ENCODE measurements at places on chromosomes 16 and 17. TPM values are rescaled to one million over a fixed set of nuclear protein-coding genes. Genes with fewer than 3 reads are reported as not detected.
A peak's percentile ranks its signal among the peaks of the same experiment; 100 is the strongest.

DNA sequence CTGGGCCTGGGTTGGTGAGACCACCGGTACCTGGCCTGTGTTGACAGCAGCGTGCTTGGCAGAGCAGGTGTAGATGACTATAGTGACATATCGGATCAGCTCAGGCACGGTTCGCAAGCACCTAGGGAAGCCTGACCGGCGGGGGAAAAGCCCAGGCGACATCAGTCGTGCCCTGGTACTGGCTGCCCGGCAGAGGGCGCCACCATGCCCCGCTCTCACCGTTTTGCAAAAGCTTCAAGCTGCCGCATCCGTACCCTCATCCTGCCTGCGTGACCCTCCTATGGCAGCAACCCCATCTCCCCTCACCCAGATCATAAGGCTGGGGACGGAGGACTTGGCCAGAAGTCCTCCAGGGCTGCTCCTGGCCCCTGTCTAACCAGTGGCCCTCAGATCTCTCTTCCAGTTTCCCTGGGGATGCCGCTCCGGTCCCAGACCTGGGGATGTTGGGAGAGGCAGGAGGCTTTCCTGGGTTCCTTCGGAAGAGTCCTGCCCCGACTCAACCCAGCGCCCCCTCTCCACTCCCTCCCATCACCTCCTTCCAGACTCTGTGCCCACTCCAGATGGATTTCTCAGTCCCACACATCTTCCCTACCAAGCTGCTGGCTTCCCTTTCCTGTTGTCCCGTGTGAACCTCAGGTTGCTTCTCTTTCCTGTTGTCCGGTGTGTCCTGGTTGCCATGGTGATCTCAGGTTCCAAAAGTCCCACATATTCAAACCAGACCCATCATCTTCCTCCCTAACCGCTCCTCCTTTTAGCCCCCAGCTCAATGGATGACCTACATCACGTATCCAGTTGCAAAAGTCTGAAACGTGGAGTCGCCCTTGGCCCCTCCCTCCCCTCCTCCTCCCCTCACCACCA, 13.7 kb downstream of the ALOX12B start:
- H3K36me3 ChIP-seq = no peaks in the 10 kb centered on the region
- peak; percentile 48 for DNase-seq
- no peaks in the 10 kb centered on the region for H3K27me3 ChIP-seq
- H3K4me3 ChIP-seq = no peak overlapping the region

- no peak for DNase-seq
- peaks cover 8% of the 10 kb centered on the region for H3K27me3 ChIP-seq
- H3K4me3 ChIP-seq = no peak overlapping the region
- H3K36me3 ChIP-seq = no peaks in the 10 kb centered on the region
- no peak overlapping the region for H3K27ac ChIP-seq
- no peaks in the 10 kb centered on the region for H3K4me1 ChIP-seq
These were observed 2.3 kb downstream of the BEAN1 start for GRCh38 chr16:66429290-66429962.

DNA sequence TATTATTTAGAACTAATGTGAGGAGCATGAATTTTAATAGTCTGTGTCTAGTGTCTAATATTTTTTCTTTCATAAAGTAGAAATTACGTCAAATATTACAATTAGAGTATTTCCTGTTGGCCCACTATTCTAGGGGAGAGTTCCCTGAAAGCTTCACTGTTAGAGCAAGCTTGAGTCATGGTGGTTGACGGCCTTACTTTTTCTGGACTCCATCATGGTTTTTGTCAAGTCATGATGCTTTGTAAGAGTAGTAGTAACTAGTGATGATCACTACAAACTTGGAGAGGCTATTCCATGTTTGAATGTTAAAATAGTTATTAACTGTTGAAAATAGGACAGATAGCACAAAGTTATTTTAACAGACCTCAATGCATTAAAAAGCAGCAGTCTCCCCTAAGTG, 1.7 kb downstream of the PSMD11 start:
- H3K27ac ChIP-seq = peak overlapping the region; percentile 37
- DNase-seq = no peak
- H3K36me3 ChIP-seq = no peaks in the 10 kb centered on the region
- peak overlapping the region; percentile 93 for H3K4me3 ChIP-seq
- H3K4me1 ChIP-seq = peaks cover 18% of the 10 kb centered on the region

- H3K4me1 ChIP-seq = no peaks in the 10 kb centered on the region
- H3K27me3 ChIP-seq = no peaks in the 10 kb centered on the region
- no peak overlapping the region for H3K4me3 ChIP-seq
- H3K36me3 ChIP-seq = no peaks in the 10 kb centered on the region
- DNase-seq = no peak
- H3K27ac ChIP-seq = no peak overlapping the region
These were observed 46.5 kb downstream of the MAPT start for GRCh38 chr17:45940826-45941225.

- H3K4me1 ChIP-seq = no peaks in the 10 kb centered on the region
- H3K27me3 ChIP-seq = no peaks in the 10 kb centered on the region
- no peak overlapping the region for H3K27ac ChIP-seq
- no peaks in the 10 kb centered on the region for H3K36me3 ChIP-seq
- no peak for DNase-seq
- no peak overlapping the region for H3K4me3 ChIP-seq
These were observed 74.1 kb upstream of the CDH11 start for GRCh38 chr16:65195998-65196397.

DNA sequence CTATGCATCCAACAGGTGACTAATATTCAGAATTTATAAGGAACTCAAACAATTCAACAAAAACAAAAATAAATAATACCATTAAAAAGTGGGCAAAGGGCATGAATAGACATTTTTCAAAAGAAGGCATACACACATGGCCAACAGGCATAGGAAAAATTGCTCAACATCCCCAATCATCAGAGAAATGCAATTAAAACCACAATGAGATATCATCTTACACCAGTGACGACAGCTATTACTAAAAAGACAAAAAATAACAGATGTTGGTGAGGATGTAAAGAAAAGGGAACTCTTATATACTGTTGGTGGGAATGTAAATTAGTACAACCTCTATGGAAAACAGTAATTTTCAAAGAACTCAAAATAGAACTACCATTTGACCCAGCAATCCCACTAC, 250.4 kb upstream of the N4BP1 start:
- no peak for DNase-seq
- no peaks in the 10 kb centered on the region for H3K36me3 ChIP-seq
- no peak overlapping the region for H3K27ac ChIP-seq
- H3K4me1 ChIP-seq = no peaks in the 10 kb centered on the region
- H3K27me3 ChIP-seq = no peaks in the 10 kb centered on the region

DNA sequence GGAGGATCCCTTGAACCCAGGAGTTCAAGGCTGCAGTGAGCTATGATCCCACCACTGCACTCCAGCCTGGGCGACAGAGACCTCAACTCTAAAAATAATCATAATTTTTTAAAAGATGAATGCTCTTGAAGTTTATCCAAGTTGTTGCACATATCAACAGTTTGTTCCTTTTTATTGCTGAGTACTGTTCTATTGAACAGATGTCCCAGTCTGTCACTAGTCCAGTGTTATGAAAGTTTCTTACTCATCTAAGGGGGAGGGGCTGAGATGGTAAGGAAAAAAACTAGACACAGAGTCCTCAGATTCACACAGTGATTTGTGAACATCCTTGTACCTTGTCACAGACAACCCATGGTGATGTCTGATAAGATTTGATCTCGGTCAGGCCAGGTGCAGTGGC, 3.9 kb downstream of the ACAP1 start:
- H3K4me1 ChIP-seq = no peaks in the 10 kb centered on the region
- H3K4me3 ChIP-seq = no peak overlapping the region
- H3K27me3 ChIP-seq = no peaks in the 10 kb centered on the region
- no peaks in the 10 kb centered on the region for H3K36me3 ChIP-seq
- no peak for DNase-seq

- peaks cover 10% of the 10 kb centered on the region for H3K36me3 ChIP-seq
- no peak overlapping the region for H3K4me3 ChIP-seq
- DNase-seq = no peak
- no peak overlapping the region for H3K27ac ChIP-seq
These were observed 64.8 kb downstream of the MYO18A start for GRCh38 chr17:29115435-29115834.

DNA sequence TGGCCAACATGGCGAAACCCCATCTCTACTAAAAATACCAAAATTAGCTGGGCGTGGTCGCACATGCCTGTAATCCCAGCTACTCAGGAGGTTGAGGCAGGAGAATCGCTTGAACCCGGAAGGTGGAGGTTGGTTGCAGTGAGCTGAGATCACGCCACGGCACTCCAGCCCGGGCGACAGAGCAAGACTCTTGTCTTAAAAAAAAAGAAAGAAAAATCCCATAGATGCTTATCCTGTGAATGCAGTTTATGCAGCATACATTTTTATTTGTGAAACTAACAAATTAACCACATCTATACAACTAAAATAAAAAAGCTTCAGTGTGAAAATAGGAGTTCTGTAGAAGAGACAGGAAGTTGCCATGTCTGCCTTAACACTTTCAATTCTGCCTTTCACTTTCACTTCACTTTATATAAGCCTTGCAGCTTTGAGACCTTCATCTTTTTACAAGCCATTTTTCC, 7.1 kb downstream of the IGSF6 start:
- H3K4me3 ChIP-seq = no peak overlapping the region
- no peak overlapping the region for H3K27ac ChIP-seq
- no peaks in the 10 kb centered on the region for H3K36me3 ChIP-seq
- DNase-seq = no peak

DNA sequence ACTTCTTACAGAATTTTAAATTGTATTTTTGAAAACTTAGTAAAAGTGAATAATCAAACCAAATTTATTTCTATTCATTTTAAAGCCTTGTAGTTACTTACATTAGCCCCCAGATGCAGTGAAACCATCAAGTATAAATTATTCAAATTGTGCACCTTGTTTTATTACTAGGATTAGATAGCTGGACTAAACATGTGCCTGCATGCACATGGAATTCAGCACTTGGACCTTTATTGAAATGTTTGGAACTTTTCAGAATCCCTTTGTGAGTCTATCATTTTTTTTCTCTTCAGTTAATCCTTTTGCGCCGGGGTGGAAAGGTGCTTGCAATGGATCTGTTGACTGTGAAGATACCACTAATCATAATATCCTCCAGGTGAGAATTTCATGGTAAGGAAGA, 4.7 kb downstream of the ZPBP2 start:
- H3K4me1 ChIP-seq = no peaks in the 10 kb centered on the region
- H3K4me3 ChIP-seq = no peak overlapping the region
- no peaks in the 10 kb centered on the region for H3K27me3 ChIP-seq
- H3K36me3 ChIP-seq = no peaks in the 10 kb centered on the region
- no peak for DNase-seq
- no peak overlapping the region for H3K27ac ChIP-seq

- no peak overlapping the region for H3K4me3 ChIP-seq
- no peaks in the 10 kb centered on the region for H3K36me3 ChIP-seq
- H3K27ac ChIP-seq = no peak overlapping the region
- no peaks in the 10 kb centered on the region for H3K27me3 ChIP-seq
- H3K4me1 ChIP-seq = 0 out of 2 replicates have a peak, but pooled peaks cover 4% of the 10 kb centered on the region
These were observed 64.1 kb downstream of the ADCY9 start for GRCh38 chr16:4052096-4052495.

DNA sequence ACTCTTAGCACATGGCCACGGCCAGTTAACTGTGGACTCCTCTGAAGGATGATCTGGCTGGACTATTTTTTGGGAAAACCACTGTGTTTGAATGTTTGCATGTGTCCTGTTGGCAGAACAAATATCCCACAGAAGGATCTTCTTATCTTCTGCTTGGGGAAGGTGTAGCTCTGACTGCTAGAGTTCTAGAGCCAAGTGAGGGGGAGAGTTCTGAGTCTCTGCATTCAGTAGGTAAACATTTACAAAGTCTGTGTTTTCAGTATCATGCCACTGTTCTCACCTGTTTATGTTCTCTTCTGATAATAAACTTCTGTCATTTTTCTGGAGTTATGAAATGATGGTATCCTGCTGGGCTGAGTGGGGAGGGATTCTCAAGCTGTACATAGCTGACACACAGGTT, 241.1 kb downstream of the WWOX start:
- H3K4me1 ChIP-seq = peaks cover 6% of the 10 kb centered on the region
- no peak overlapping the region for H3K4me3 ChIP-seq
- H3K36me3 ChIP-seq = no peaks in the 10 kb centered on the region
- no peak overlapping the region for H3K27ac ChIP-seq

- no peak for DNase-seq
- peak overlapping the region; percentile 25 for H3K27ac ChIP-seq
- no peaks in the 10 kb centered on the region for H3K27me3 ChIP-seq
These were observed 29.5 kb upstream of the ULK2 start for GRCh38 chr17:19897090-19897837.

Gene TMEM114
- not detected for total RNA-seq

Gene KRTAP17-1
- not detected for total RNA-seq

Gene PARD6A
- total RNA-seq = 7.1 TPM

Gene KIF22
- 152 TPM for total RNA-seq

Gene SLFN5
- total RNA-seq = 0.81 TPM

Gene NUPR1
- total RNA-seq = 8.8 TPM
